Activated CD4-positive, alpha-beta T cell treated with anti-CD3 and anti-CD28 coated beads for 4 hours (primary cell): ENCODE measurements at places on chromosomes 1 and 21.

GRCh38 chr1:58434607-58435006, 111.9 kb downstream of the OMA1 start:
- no peak for DNase-seq

DNA sequence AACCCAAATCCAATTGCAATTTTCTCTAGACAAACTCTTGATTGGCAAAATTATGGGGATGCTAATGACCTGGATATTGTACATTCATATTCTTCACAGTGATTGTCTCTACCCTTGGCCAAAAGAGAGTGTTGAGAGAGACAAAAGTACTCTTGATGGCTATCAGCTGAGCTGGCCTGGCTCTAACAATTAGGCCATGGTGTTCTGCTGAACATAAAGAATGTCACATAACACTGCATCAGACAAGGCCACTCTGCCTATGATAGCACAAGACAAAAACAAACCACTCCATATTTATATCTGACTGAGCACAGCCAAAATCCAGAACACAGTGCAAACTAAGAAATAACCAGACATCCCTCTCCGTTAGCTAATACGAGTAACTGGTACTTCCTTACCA, 101.7 kb downstream of the ADAMTS1 start:
- DNase-seq, result no peak

- DNase-seq, result no peak
Measured at GRCh38 chr1:227422581-227422980, 104.3 kb upstream of the CDC42BPA start.

GRCh38 chr1:173986951-173987350, 35.2 kb downstream of the RC3H1 start:
- no peak for DNase-seq
